Activated CD8-positive, alpha-beta memory T cell treated with anti-CD3 and anti-CD28 coated beads for 4 hours (primary cell): ENCODE measurements at places on chromosomes 7 and 10.

DNA sequence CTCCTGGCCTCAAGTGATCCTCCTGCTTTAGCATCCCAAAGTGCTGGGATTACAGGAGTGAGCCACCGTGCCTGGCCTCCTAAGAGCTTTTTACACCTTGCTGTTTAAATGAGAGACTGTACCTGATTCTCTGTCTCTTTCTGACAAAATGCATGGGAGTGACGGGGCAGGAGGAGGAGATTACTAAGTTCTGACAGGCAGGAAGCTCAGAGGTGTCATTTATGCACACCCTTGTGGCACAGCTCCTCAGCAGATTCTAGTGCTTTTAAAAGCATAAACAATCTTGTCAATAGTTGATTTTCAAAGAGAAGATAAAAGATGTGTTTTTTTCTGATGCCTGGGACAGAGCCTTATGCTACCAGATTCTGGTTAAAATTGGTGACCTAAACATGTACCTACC is 39.7 kb upstream of the STEAP4 start:
- no peak for DNase-seq

GRCh38 chr7:4210821-4211220 is 471.3 kb upstream of the FOXK1 start:
- no peak for DNase-seq

DNA sequence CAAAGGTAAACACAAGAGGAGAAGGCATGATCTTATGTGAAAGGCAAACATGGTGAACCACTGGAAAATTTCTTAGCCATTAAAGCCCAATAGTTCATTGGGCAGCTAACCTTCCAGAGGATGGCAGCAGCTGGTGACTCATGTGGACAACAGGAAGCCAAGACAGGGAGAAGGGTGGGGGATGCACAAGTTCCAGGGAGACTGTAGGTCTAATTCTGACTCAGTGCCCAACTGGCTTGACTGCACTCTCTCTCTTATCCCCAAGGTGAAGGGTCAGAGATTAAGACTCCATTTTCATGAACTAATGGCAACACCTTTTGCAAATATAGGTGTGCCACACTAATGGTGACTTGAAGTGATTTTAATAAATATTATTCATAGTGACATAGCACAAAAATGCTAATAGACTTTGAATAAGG is 47.9 kb upstream of the SLC35B4 start:
- no peak for DNase-seq

DNA sequence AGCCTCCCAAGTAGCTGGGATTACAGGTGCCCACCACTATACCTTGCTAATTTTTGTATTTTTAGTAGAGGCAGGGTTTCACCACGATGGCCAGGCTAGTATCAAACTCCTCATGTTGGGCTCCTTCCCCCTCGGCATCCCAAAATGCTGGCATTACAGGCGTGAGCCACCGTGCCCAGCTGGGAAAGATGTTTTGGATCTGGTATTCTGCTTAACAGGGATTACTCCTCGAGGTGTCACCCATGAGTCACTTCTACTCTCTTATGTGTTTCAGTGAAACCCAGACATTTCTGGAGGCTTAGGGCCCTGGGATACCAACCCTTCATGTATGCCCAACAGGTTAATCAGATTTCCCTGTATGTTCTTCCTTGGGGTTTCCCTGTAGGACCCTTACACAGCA is 11.8 kb upstream of the OPN4 start:
- DNase-seq, result no peak

- peak; percentile 92 for DNase-seq
Measured at GRCh38 chr7:149714081-149714909, 59.1 kb downstream of the ZNF467 start.

GRCh38 chr10:42623929-42624328 is 14.4 kb downstream of the ZNF33B start:
- no peak for DNase-seq

GRCh38 chr10:30928742-30929141 is 102.9 kb downstream of the ZNF438 start:
- DNase-seq, result no peak

DNA sequence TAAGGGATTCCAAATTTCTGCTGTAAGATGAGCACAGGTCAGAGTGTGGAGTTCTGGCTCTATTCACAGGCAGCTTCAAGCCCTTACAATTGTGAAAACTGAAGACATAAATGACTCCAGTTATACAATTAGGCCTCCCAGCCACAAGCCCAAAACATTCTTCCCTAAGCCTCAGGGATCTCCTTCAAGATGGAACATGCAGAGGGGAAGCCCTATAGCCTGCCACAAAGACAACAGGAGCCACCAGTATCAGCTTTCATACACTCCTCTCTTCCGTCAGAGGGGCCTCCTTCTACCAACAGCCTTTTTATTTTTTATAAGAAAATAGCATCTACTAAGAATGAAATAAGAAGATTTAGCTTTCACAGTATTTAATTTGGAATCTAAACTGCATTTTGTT is 46.5 kb downstream of the DLD start:
- DNase-seq, result no peak

DNA sequence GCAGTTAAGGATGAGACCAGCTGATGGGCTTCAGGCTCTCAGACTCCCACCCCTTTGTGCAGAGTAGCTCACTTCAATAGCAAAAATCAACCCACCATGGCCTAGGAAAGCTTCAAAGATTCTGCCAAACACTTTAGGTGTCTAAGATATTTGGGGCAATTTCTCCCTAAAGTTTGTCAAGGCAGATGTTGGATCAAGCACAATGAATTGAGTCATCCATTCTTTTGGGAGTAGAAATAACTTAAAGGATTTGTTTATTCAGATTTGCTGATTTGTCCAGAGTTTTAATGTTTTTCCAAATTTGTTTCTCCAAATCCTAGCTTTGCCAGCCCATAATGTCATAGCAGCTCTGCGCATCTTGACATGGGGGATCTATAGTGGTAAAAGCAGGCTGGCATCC is 855.1 kb downstream of the LRMDA start:
- no peak for DNase-seq
